HAP-1 (cell line): ENCODE measurements at places on chromosomes 16 and 17.

DNA sequence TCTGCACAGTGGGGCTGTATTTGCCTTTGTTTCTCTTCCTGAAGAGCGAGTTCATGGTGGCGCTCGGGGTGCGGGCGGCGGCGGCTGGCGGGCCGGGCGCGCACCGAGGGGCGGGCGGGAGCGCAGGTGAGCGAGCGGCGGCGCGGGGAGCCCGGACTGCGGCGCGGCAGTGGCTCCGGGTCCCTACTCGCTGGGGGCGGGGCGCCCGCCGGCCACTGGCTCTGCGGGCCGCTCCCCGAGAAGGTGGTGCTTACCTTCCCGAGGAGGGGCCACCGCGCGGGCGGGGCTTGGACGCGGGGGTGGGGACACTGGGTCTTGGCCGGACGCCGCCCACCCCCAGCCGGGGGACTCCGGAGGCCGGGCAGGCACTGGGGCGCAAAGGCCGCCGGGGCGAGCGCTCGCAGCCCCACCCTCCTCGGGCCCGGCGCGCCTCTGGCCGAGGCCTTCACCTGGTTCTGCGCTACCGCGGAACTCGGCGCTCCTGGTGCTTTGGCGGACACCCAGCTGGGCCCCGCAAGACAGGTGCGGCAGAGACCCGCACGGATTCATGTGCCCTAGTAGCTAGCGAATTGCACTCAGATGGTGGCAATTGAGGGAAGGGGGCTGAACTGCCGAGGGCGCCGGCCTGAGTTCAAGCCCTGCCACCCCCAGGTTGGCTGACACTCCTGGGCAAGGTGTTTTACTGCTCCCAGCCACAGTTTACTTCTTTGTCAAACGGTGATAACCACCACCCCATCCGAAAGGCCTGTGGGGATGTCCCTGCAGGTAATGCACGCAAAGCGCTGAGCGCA, at the start of gene PPL:
Gene PPL, minus strand, starts transcription at position 158 of the 791 bp plus-strand sequence. Its CDS starts 103 bp downstream, at position 55.
- peak; percentile 59 for DNase-seq

- no peak for DNase-seq
Observed at GRCh38 chr16:57967916-57968315, 3.0 kb downstream of the CNGB1 start.

GRCh38 chr16:81808933-81809480, 29.9 kb downstream of the PLCG2 start:
- DNase-seq = no peak

DNA sequence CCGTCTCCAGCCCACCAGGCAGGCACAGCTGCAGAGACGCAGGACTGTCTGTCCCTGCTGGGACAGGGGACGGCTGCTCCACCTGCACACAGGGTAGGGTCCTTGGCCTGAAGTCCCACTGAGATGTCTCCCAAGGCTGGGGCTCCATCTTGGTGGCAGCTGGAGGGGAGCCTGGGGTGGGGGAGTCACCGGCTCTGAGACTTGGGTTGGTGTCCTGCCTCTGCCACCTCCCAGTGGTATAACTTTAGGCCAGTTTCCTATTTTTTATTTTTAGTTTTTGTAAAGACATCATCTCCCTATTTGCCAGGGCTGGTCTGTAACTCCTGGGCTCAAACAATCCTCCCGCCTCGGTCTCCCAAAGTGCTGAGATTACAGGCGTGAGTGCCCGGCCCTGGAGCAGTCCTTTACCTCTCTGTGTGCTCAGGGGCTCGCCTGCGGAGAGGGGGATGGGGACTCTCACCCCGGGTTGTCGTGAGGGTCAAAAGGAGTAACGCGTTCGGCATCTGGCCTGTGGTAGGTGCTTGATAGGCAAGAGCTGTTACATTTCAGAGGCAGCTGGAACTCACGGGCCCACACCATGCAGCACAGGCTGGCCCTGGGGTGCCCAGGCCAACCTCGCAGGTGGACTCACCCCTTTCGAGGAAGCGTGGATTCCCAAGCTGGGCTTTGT, 46.6 kb upstream of the DOC2B start:
- no peak for DNase-seq
